ENCODE measurements at places on chromosomes 1 and 21. TPM values are rescaled to one million over a fixed set of nuclear protein-coding genes. Genes with fewer than 3 reads are reported as not detected.
A peak's percentile ranks its signal among the peaks of the same experiment; 100 is the strongest.

CELA3B gene
- total RNA-seq = not detected

C1orf115 gene
- total RNA-seq = 1.5 TPM

LTN1 gene
- total RNA-seq = 27.3 TPM

- no peak overlapping the region for H3K4me3 ChIP-seq
- H3K4me1 ChIP-seq = peaks cover under 1% of the 10 kb centered on the region
- peaks cover 8% of the 10 kb centered on the region for H3K27me3 ChIP-seq
- DNase-seq = no peak
- no peaks in the 10 kb centered on the region for H3K36me3 ChIP-seq
- H3K27ac ChIP-seq = no peak overlapping the region
Measured at GRCh38 chr1:58572690-58573089, 4.4 kb downstream of the TACSTD2 start.

AK5 gene
- 56.5 TPM for total RNA-seq

UROD gene
- 68.1 TPM for total RNA-seq

DNA sequence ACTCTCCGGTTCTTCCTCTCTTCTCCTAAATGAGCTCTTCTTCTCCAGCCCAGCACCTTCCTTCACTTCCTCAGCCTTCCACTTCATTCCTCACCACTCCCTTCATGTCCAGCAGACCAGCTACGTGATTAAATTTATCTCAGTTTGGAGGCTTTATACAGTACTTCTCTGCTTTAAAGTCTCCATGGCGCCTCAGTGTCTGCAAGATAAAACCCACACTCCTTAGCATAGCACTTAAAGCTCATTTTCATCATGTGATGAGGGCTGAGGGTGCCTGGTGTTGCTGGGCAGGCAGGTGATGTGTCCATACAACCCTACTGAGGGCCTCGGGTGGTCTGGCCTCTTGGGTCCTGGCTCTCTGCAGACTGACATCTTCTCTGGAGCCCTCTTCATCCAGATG lies 7.7 kb downstream of the SLC5A9 start:
- H3K36me3 ChIP-seq = no peaks in the 10 kb centered on the region
- peaks cover 6% of the 10 kb centered on the region for H3K4me1 ChIP-seq
- H3K4me3 ChIP-seq = no peak overlapping the region
- DNase-seq = no peak

GPA33 gene
- 5.1 TPM for total RNA-seq

DNA sequence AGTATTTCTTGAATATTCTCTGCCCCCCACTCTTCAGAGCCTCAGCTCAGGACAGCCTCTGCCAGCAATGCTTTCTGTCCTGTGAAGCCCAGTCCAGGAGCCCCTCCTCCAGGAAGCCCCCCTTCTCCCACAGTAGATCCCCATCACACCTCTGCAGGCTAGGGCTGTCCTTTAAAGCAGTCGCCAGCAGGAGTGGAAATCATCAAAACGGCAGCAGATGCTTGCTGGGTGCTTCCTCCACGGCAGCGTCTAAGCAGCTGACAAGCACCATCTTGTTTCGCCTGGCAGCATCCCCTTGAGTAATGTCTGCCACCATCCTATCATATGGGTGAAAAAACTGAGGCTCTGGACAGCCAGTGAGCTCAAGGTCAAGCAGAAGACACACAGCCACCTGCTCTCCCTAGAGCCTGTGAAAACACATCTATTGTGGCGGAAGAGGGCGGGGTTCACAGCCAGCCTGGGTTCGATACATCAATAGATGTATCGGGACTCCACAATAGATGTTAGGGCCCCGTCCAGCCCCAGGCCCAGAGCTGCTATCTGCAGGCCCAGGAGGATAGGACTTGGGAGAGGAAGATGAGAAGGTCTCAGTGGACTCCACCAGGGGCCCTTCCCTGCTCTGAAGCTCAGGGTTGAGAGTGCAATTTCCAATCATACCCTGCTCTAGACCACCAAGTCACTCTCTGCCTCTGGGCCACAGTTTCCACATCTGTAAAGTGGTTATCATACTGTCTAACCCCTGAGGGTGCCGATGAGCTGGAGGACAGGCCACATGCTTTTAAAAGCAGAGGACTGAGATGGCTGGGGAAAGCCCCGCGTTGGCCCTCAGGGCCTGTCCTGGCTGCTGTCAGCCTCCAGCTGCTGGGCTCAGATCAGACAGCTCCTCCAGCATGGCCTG lies 17.5 kb downstream of the RUNX3 start:
- H3K27me3 ChIP-seq = no peaks in the 10 kb centered on the region
- H3K4me3 ChIP-seq = peak overlapping the region; percentile 24
- H3K36me3 ChIP-seq = peaks cover 33% of the 10 kb centered on the region
- peak overlapping the region; percentile 72 for H3K27ac ChIP-seq
- peaks cover 98% of the 10 kb centered on the region for H3K4me1 ChIP-seq

GRCh38 chr1:88016947-88017346 lies 667.1 kb upstream of the PKN2 start:
- no peak overlapping the region for H3K4me3 ChIP-seq
- H3K27me3 ChIP-seq = no peaks in the 10 kb centered on the region
- H3K36me3 ChIP-seq = no peaks in the 10 kb centered on the region
- H3K4me1 ChIP-seq = no peaks in the 10 kb centered on the region
- no peak overlapping the region for H3K27ac ChIP-seq

DNA sequence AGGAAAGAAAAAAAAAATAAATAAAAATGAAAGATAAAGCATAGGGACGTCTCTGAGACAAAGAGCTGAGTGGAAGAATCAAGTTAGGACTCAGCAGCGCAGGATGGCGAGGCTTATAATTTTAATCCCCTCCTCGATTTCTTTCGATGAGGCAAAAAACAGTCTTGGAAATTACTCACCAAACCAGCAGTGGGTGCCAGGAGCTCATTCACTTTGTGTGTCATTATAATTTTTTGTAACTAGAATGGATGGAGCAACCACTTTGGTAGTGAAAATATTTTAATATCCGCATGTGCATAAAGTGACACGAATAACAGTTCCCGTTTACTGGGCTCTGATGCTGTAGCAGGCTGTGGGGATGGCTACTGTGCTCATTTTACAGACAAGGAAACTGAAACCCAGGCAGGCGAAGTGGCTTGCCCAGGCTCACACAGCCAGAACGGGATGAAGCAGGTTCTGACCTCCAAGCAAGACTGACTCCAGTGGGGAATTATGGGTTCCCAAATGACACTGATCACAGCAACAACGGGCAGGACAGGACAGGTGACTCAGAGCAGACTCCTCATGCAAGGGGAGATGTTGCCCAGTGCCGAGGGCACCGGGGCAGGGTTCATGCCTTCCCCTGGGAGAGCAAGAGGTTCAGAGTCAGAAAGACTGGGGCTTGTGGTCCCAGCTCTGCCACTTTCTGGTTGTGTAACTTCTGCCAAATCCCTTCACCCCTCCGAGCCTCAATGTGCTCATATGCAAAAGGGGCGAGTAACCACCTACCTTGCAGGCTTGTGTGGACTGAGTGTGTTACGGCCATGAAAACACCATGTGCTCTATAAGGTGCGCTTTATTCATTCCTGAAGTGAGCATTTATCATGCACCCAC lies 63.6 kb downstream of the RUNX3 start:
- no peak for DNase-seq
- no peaks in the 10 kb centered on the region for H3K36me3 ChIP-seq
- H3K27ac ChIP-seq = no peak overlapping the region
- H3K4me1 ChIP-seq = peaks cover 7% of the 10 kb centered on the region
- H3K4me3 ChIP-seq = no peak overlapping the region

DNA sequence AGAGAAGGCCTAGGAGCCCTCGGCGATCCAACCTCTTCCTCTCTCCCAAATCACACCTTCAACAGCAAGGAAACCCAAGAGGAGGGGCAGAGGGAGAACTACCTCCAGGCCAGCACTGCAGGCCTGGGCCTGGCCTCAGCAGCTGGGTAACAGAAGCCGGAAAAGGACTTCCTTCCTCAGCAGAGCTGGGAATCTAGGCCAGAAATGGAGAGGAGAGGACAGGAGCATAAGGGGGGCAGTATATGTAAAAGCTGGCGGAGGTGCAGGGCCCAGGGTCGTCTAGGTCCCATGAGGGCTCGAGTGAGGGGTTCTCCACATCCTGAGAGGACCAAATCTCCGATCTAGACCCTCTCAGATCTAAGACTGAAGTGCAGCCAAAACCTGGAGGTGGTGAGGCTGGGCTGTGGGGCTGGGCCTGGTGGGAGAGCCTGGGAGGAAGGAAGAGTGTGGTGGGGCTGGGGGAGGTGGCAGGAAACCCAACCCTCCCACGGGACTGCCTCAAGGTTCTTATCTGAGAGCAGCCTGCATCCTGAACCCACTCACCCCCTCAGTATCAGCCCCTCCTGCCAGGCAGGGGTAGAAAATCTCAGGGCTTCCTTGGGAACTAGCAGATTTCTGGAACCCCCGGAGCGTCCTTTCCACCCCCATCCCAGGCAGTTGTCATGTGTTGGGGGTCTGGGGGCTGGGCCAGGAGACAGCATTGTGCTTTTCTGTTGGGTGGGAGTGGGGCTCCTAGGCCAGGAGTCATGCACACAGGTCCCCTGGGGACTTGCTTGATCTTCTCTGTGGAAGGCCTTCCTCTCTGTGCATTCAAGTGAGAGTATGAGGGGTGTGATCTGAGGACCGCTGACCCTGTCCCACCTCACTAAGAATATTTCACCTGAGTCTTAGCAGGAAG lies 33.0 kb downstream of the PIK3C2B start:
- DNase-seq = no peak
- H3K27me3 ChIP-seq = no peaks in the 10 kb centered on the region
- H3K27ac ChIP-seq = peak overlapping the region; percentile 63
- peaks cover 4% of the 10 kb centered on the region for H3K36me3 ChIP-seq

- H3K27me3 ChIP-seq = no peaks in the 10 kb centered on the region
- no peaks in the 10 kb centered on the region for H3K36me3 ChIP-seq
- no peak for DNase-seq
- H3K27ac ChIP-seq = no peak overlapping the region
- no peaks in the 10 kb centered on the region for H3K4me1 ChIP-seq
Measured at GRCh38 chr1:30525971-30526651, 197.3 kb downstream of the MATN1 start.

SLAMF8 gene
- 1.7 TPM for total RNA-seq

CD1E gene
- total RNA-seq = 0.61 TPM

DNM3 gene
- total RNA-seq = 1.5 TPM

TMIGD3 gene
- total RNA-seq = not detected

Data from naive thymus-derived CD4-positive, alpha-beta T cell (primary cell).